ENCODE measurements at places on chromosomes 6 and 20.
A peak's percentile ranks its signal among the peaks of the same experiment; 100 is the strongest.

- no peak for DNase-seq
Observed at GRCh38 chr20:33412484-33412838, 11.1 kb upstream of the CDK5RAP1 start.

DNA sequence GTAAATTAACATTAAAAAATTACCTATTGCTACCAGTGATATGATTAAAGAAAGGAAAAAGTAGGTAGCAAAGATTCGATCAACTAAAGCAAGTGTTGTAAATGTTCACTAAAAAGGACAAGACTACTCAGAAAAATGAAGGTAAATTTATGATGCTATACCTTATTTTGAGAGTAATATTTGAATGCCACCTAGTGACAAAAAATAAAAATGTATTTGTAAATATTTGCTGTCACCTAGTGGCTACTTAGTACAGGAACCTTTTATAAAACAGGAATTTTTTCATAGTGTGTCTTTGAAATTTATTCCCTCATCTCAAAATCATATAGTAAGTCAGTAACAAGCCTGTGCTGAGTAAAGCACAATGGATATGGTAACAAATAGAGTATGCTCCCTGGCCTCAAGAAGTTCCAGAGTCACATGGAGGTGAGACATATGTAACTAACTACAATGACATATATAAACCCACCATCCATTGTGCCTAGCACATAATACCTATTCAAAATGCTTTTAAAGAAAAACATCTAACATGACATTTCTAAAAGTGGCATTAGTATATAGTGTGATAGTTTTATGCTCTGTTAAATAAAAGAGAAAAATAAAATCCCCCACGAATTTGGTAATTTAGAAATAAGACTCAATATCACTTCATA lies 193.1 kb upstream of the SIM1 start:
- no peak for DNase-seq

- no peak for DNase-seq
Observed at GRCh38 chr6:41488433-41489119, 57.6 kb upstream of the FOXP4 start.

DNA sequence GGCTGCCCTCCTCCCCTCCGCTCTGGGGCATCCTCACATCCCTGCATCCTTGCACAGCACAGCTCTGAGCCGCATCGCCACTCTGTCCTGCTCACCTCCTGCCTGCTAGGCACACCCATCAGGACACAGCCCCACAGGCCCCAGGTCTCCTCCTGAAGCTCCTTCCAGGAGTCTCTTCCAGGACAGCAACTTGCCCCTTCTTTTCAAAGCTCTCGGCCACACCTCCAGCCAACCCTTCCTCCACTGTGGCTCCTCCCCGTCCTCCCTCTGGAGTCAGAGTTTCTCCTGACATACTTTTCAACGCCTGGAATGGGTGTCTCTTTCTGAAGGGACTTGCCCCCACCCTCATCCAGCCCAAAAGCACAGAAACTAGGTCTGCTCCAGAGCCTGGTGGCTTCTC lies 77.3 kb downstream of the SLC23A2 start:
- no peak for DNase-seq

- DNase-seq = no peak
Observed at GRCh38 chr20:57818418-57819181, 108.8 kb upstream of the PMEPA1 start.

DNA sequence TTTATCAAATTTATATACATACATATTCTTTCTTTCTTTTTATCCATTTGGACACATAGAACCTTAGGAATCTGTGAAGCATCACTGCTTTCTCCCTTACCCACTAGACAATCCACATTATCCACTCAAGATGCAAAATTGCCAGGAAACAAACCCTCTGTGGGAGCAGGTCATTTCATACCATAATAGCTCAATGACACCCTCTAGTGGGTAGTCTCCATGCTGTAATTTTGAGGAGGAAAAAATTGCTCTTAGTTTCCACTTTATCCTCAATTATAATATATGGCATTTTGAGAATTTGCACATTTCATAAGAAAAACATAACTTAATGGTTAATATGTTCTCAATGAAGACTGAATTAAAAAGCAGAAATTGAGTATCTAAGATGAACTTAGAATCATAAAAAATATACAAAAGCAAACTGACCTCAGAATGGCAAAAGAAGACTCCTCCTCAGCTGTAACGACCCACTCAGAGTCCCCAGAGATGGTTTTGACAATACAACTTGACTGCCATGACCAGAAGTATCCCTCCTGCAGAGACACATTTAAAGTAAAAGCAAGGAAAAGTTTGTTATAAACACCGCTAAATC lies 164.1 kb downstream of the FRK start:
- DNase-seq = no peak

DNA sequence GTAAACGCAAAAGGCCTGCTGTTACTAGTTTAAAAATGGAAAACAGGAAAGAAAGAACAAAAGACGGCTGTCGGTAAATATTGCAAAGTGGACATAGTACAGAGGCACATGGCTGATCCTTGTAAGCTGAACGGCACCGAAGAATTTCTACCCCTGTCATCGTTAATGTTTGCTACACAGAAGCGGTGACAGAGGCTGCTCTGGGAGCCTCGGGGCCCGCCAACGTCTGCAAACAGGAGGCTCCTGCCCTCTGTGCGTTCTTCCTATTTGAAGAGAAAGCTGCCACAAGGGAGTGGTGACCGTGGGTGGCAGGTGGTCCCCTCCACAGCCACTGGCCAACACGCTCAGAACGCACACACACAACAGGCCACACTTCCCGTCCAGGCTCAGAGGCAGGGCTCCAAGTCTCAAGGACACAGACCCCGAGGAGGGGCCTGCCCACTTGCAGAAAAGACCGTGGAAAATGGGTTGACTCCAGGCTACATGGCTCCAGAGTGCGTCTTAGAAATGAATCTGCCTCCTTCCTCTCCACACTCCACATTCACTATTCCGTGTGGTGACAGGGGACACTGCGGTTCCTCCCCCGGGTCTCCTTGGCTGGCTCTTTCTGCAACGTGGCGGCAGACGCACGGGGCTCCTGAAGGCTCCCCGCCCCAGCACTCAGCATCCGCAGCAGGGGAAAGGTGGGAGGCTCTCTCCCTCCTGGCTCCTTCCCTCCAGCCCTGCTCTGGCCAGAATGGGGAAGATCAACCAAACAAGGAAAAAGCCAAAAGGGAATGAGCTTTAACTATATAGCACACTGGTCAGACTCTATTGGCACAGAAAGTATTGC lies 64.5 kb downstream of the GMPR start:
- no peak for DNase-seq

- DNase-seq = no peak
Observed at GRCh38 chr6:17999425-17999824, 12.0 kb upstream of the KIF13A start.

DNA sequence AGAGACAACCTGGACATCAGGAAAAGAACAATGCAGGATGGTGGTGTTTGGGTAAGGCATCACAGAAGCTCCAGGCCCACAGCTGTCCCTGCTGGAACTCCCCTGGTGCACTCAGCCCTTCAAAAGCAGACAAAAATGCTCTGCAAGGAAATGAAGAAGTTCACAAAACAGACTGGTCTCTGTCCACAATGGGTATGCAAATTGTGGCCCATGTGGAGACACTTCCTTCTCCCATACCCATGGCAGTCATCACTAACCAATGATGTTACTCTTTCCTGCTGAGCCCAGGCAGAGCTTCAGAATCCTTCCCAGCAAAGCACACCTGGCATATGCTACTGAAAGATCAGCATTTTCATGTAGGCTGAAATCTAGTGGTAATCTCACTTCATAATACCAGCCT lies 42.6 kb upstream of the PXDC1 start:
- DNase-seq = no peak

DNA sequence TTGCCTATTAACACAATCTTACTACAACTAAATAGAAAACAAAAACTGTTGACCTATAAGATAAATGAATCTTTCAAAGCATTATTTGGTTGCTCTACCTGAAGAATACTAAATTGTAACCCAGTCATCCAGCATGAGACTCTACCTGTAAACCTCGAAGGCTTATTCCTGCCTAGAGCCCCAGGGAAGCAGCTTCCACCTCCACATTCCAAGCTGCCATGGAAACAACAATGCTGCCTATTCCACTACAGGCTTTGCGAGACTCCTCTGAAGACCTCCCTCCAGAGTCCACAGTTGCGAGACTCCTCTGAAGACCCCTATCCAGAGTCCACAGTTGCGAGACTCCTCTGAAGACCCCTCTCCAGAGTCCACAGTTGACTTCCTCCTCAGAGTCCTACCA lies 15.7 kb downstream of the GMDS start:
- DNase-seq = no peak

GRCh38 chr6:160750276-160750689 lies 48.2 kb downstream of the PLG start:
- DNase-seq = no peak

GRCh38 chr20:38434770-38435554 lies at the start of gene SNHG17:
SNHG17 (minus strand) TSS chr20:38435328.
- peak; percentile 10 for DNase-seq

DNA sequence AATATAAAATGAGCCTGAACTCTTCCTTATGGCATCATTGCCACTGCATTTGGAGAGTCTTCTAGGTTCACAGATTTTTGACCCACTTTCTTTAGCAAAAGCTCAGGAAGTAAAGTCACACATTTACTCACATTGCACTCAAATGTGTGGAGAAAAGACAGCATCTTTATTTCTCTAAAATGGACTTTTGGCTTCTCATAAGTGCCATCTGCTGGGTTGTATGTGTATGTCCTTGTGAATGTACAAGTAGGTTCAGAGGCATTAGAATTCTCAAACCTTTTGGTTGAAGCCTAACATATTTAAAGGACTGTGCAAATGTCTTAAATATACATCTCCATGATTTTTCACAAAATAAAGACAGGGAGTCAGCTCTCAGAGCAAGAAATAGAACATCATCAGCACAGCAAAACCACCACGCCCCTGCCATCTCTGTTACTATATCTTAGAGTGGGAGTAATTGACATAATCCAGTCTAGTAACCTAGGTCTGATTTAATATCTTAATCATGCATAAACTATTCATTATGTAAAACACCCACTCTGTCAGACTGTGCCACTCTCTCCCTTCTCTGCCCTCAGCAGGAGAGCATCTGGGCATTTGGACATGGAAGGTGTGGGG lies 42.2 kb upstream of the SPTLC3 start:
- DNase-seq = no peak
